ENCODE measurements at places on chromosomes 12 and 14.

GRCh38 chr12:3204730-3205531 is 127.8 kb downstream of the TSPAN9 start:
- no peak for DNase-seq

DNA sequence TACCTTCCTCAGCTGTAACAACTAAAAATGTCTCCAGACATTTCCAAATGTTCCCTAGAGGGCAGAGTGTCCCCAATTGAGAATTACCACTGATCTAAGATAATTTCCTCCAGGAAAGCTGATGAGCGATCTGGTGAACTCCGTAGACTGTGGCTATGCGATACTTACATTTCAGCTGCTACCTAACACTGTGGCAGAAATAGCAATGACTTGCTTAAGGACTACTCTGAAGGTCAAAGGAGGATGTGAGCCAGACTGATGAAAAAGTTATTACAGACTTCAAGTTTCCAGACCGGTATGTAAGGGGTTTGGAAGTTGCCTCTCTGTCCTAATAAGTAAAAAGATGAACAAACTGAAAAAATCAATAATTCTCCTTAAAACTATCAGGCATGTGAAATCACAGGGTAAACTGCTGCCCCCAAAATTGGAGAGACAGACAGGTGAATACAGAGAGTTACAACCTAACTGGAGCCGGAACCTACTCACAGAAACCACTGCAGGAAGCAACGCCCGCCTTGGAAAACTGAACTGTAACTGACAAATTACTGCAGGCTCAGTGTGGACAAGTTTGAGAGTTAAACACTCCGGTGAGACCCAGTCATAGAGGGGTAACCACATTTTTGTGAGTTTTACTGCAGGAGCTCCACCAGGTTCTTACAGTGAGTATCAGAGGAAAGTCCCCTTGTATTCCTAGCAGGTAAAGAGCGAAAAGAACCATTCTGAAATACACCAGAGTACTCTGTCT is 60.0 kb upstream of the PARP11 start:
- no peak for DNase-seq

DNA sequence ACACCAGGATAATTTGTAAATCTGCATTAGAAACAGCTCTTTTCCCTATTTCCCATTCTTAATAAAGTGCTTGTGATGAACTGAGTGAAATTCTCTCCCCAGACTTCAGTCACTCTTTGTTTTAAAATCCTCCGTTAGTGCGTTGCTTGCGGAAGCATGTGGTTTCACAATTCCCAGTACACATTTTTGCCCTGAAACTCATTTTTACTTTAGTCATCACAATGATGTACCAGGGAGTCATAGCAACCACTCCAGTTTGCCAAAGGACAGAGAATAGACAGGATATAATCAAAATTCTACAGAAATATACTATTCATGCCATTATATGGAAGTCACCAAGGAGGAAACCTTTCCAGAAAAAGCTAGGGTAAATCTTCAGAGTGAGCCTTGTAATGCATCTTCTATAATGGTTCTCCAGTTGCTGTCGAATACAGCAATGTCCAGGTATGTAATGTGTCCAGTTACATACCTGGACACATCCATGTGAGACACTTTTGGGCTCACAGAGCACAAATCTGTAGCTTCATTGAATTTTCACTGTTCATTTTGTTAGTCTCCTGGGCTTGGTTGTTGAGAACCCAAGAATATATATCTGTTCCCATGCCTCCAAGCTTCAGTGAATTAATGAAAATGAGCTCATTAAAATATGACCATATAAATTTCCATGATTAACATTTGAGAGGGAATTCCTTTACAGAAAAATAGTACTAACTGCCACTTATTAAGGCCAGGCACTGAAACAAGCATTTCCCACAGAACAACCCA is 57.8 kb downstream of the GPR135 start:
- DNase-seq = no peak

DNA sequence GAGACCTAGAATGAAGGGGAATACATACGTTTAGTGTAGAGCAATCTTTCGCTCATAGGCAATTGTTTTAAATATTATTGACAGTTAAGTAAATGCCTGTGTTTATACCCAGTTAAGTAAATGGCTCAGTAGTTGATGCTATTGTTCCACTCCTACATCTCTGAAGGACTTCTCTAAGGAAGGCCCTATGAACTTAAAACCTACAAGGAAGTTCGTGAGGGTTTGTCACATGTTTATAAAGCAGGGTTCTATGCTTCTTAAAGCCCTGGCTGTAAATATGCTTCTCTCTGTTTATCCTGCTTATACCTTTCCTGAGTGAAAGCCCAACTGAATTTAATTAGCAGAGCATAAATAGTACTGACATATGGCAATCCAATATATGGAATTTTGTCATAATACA is 282.1 kb upstream of the NPAS3 start:
- DNase-seq = no peak

DNA sequence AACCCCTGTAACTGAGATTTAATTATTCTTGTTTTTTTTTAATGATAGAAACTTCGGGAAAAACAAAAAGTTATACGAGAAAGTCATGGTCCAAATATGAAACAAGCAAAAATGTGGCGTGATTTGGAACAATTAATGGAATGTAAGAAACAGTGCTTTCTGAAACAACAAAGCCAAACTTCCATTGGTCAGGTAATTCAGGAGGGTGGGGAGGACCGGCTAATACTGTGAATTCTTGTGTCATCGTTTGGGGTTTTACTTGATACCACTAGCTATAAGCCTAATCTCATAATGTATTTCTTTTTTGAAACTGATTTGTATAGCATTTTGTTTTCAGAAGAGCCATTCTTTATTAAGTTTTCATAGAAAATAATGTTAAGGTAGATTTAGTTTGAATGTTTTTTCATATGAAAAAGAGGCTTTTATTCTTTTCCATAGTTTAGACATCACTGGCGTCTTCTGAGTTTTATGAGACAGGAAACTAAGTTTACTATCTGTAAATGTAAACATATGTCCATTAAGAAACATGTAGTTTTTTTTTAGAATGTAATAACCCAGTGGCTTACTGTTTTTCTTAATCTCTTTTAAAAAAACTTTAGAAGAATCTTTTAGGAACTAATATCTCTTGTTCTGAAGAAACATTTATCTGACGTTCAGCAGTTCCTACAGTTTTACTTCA is 62.9 kb upstream of the ATP2A2 start:
- no peak for DNase-seq

GRCh38 chr14:88079624-88080023 is 74.7 kb downstream of the GPR65 start:
- DNase-seq = no peak

DNA sequence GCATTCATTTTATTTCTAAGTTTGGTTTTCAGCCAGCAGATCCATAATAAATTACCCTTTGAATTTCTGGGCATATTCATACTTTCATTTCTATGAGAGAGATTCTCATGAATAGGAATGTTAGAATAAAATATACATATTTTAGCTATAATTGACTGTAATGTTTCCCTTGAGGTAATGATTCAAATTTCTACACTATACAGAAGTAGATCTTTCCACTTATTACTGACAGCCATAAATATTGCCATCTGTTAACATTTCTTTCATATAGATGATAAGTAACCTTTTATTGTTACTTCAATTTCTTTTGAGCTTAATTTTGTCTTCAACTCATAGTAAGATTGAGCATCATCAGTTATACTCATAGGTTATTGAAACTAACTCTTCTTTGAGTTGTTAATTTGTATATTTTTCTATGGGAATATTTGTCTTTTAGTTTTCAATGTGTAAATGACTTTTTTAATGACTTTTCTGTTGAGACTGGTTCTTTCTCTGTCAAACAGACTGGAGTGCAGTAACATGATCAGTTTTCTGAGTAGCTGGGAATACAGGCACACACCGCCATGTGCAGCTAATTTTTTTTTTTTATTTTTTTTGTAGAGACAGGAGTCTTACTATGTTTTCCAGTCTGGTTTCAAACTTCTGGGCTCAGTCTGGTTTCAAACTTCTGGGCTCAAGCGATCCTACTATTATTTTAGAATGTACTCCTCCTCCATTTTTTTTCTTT is 991.6 kb downstream of the SLC6A15 start:
- no peak for DNase-seq

DNA sequence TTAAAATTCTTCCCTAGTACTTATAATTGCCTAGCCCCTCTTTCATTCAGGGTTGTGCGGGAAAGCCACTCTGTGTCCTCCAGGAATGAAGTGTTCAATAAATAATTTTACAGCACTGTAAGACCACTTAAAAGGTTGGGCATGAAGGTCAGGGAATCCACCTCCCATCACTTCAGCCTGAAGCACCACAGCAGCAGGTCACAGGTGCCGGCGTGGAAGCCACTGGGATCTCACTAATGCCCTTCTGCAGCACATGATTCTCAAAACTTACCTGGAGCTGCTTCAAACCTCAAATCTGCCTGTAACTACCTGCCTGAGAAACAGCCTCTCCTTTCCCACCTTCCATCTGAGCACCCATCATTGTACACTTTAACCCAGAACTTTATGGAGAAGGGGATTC is 159.5 kb downstream of the ANO4 start:
- DNase-seq = no peak

DNA sequence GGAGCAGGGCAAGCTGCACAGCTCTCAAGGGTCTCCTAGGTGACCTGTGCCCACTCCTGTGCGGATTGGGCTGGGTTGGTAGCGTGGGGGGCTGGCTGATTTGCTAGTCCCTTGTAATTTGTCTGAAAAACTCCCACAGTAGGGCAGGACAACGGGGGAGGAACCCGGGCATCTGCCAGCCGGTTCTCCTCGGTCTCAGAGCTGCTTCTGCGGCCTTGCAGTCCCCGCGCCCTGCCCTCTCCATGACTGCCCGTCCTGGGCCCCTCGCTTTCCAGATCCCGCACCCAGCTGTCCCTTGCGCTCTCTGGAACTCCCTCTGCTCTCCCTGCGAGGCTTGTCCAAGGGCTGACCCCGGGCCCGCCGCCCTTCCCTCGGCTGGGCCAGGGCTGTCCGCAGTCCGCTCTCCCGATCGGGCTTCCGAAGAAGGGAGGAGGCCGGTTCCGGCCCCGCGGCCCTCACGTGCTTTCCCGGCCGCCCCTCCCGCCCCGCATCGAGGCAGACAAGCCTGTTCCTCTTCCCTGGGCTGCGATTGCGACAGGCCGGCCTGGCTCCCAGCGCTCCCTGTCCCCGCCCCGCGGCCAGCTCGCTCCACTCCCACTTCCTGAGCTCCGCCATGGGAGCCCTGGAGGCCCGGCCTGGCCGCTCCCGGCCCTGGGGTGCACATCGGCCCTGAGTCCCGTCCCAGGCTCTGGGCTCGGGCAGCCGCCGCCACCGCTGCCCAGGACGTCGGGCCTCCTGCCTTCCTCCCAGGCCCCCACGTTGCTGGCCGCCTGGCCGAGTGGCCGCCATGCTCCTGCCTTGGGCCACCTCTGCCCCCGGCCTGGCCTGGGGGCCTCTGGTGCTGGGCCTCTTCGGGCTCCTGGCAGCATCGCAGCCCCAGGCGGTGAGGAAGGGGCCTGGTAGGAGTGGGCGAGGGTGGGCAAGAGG is at the start of gene LTBR:
TSS of gene LTBR (plus strand) at position 591 of the 927 bp plus-strand sequence. CDS start at position 788, 197 bp downstream.
- no peak for DNase-seq

DNA sequence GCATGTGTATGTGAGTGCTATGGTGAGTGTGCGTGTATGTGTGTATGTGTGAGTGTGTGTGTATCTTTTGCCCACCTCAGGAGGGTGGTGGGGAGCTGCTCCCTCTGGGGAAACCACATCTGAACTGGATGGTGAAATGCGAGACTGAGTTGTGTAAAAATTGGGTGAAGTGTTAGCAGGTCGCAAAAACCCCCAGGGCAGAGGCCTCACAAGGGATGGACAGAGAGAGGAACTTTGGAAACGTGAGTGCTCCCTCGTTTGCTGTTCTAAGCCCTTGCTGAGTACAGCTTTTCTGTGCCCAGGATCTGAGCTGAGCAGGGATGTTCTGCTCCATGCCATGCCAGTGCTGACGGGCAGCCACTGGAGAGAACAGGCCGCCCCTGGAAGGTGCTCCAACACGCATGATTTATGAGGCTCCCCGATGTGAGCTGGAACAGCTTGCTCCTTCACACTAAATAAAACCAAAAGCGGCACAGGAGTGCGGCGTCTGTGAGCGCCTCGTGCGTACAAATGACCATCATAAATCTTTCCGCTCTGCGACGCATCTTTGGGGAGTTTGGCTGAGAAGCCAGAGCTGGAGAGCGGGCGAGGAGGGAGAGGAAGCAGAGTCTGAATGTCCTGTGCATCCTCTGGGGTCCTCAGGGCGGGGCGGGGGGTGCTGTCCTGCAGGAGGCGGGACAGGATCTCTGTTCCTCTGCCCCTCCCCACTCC is 14.1 kb upstream of the GALNT9 start:
- DNase-seq = no peak

GRCh38 chr14:42665083-42665482 is 1058.4 kb downstream of the LRFN5 start:
- no peak for DNase-seq

- DNase-seq = no peak
Measured at GRCh38 chr12:74890237-74890599, 319.4 kb downstream of the KCNC2 start.

GRCh38 chr12:109716512-109717389 is 3.1 kb downstream of the FAM222A start:
- no peak for DNase-seq

Data from activated T-cell treated with anti-CD3 and anti-CD28 coated beads for 1 hour (primary cell).